Suprapubic skin (tissue), 4 donors: ENCODE measurements at places on chromosomes 3 and 15. TPM values are rescaled to one million over a fixed set of nuclear protein-coding genes. Genes with fewer than 3 reads are reported as not detected.
A peak's percentile ranks its signal among the peaks of the same experiment; 100 is the strongest.

DNA sequence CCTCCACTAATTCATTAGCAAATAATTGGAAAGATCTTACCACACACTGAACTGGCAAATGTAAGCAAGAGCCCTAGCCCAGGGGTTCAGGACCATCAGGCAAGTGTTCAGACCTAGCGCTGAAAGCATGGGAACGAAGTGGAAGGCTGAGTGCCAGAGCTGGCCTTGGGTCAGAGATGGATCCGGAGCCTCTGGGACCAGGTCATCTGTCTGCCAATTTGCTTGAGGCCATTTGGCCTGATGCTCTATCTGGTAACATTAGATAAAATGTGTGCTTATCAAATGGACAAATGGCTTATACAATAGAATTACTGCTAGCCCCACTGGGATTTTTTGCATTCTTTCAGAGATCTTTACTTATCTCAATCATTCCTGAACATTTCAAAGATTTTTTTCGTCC lies 1.4 kb upstream of the TMC3 start:
- H3K27ac ChIP-seq = no peak overlapping the region
- H3K36me3 ChIP-seq = no peaks in the 10 kb centered on the region
- DNase-seq = no peak
- H3K27me3 ChIP-seq = no peaks in the 10 kb centered on the region
- H3K4me3 ChIP-seq = no peak overlapping the region
- H3K4me1 ChIP-seq = no peaks in the 10 kb centered on the region

DNA sequence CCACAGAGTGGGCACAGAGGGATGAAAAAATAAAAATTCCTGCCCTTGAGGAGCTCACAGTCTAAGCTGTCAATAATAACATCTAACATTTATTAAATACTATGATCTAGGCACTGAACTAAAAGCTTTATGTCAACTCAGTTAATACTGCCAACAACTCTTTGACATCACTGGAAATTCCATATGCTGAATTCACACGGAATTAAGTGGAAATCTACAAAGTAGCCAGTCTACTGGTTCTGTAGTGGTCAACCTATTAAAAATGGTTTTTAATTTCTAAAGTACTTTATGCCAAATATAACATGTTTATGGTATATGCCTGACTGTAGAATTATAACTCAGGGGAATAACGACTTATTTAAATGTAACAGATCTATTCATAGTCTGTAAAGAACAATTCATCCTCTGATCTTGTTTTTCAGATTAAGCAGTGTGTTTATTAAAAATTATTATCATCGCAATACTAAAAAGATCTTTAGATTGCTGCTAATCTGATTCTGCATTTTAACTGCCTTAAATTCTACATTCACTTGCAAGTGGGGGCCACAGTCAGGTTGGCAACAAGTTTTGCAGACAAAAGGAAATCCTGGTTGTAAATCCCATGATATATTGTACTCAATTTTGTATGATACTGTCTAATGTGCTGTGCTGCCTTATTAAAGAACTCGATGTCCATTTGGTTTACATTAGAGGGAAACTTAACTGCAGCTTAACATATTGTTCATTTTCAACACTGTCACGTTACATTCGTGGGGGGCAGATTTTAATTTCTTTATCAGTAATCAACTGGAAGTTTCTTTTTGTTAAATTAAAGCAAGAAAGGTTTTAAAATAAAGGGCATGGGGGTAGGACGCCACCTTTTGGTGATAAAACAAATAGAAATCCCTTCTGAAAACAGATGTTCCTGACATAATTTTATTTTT lies 2.6 kb upstream of the FOXP1 start:
- peak overlapping the region; percentile 98 for H3K27ac ChIP-seq
- no peak overlapping the region for H3K4me3 ChIP-seq
- H3K36me3 ChIP-seq = no peaks in the 10 kb centered on the region

DNA sequence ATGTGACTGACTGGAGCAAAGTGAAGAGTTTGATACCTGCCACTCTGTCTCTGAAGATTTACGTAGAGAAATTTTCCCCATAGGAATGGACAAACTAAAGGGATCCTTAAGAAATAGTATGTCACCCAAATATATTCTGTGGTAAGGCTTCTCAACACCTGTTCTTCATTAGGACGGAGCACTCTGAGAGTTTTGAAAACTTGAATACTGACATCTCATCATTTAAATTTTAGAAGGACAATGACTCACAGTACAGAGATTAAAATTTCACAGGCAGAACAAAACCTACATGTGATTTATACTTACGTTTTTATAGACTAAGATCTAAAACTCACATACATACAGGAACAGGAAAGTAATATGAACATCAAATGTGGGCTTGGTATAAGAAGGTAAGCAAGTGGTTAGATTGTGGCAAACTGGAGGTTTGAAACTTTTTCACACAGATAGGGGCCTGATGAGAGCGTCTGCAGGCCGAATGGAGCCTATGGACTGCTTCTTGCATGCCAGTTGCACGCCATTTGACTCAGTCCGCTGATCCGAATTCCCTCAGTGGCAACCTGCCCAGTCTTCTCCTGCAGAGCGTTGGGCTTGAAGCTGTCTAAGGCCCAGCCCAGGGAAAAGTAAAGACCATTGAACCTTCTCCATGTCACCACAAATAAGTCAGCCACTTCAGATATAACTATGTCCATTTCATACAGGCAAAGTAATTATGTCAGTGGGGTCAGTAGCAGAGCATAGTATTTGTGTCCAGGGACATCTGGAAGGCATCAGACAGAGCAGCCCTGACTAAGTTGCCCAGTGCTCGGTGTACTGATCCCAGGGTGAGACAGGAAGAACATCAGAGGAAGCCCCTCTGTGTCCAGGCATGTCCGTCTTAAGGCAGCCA lies 45.7 kb downstream of the ZBTB38 start:
- DNase-seq = no peak
- H3K27ac ChIP-seq = peak overlapping the region; percentile 95
- H3K4me3 ChIP-seq = no peak overlapping the region
- peaks cover 63% of the 10 kb centered on the region for H3K4me1 ChIP-seq

The COL7A1 gene
- total RNA-seq = 596 TPM

GRCh38 chr3:177193688-177194268 lies 3.5 kb downstream of the TBL1XR1 start:
- H3K27ac ChIP-seq = peak overlapping the region; percentile 99
- no peaks in the 10 kb centered on the region for H3K36me3 ChIP-seq
- peaks cover 44% of the 10 kb centered on the region for H3K4me1 ChIP-seq

GRCh38 chr3:159732172-159733111 lies 256.2 kb upstream of the IL12A start:
- H3K4me3 ChIP-seq = no peak overlapping the region
- no peak overlapping the region for H3K27ac ChIP-seq
- H3K36me3 ChIP-seq = no peaks in the 10 kb centered on the region
- peaks cover 12% of the 10 kb centered on the region for H3K4me1 ChIP-seq
- DNase-seq = no peak

DNA sequence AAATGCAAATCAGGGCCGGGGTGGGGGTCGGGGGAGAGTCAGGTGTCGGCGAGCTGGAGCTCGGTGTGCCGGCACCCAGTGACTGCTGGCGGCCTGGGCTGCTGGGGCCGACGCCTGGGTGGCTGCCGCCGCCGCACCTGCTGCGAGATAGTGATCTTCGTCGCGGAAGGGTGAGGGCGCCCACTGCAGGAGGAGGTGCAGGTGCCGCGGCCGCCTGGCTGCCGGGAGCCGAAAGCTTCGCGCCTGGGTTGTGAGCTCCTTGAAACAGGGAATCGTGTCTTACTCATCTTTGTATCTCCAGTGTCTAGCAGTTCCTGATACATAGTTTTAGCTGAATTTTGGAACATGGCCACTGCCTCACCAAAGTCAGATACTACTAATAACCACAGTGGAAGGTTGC lies 64.0 kb upstream of the CPOX start:
- no peaks in the 10 kb centered on the region for H3K36me3 ChIP-seq
- H3K27ac ChIP-seq = no peak overlapping the region
- no peak for DNase-seq
- no peaks in the 10 kb centered on the region for H3K27me3 ChIP-seq
- no peak overlapping the region for H3K4me3 ChIP-seq

DNA sequence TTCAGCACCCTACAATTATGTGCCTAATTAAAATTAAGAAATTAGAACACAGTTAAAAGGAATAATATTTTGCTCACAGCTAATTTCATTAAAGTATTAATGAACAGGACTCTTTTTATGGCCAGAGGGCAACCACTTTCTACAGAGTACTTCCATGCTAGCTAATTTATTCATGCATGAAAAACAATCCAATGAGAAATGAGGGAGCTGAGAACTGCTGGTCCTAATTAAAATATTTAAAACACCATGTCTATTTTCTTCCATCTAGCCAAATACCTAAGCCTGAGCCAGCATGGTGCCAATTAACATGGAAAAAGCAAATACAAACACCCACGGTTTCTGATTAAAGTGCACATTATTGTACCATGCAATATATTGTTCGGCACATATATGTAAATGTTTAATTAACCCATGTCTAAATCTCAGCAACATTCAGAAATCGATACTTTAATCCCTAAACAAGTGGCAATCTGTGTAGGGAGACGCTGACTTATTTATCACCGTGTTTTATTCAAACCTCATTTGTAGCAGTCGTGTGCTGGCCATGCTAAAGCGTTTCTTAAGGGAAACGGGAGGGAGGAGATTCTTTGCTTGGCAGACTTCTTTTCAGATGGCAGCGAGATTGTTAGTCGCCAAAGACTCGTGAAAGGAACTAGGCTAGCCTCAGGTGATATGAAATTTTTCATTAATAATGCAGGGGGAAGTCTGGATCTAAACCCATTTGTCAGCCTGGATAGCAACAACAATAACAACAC lies 193.5 kb downstream of the ANXA2 start:
- DNase-seq = no peak
- no peak overlapping the region for H3K27ac ChIP-seq
- no peak overlapping the region for H3K4me3 ChIP-seq
- peaks cover 57% of the 10 kb centered on the region for H3K27me3 ChIP-seq

GRCh38 chr3:189641776-189642175 lies 10.6 kb downstream of the TP63 start:
- H3K27me3 ChIP-seq = no peaks in the 10 kb centered on the region
- no peaks in the 10 kb centered on the region for H3K36me3 ChIP-seq
- H3K4me1 ChIP-seq = no peaks in the 10 kb centered on the region
- no peak overlapping the region for H3K4me3 ChIP-seq

The FEZF2 gene
- not detected for total RNA-seq

DNA sequence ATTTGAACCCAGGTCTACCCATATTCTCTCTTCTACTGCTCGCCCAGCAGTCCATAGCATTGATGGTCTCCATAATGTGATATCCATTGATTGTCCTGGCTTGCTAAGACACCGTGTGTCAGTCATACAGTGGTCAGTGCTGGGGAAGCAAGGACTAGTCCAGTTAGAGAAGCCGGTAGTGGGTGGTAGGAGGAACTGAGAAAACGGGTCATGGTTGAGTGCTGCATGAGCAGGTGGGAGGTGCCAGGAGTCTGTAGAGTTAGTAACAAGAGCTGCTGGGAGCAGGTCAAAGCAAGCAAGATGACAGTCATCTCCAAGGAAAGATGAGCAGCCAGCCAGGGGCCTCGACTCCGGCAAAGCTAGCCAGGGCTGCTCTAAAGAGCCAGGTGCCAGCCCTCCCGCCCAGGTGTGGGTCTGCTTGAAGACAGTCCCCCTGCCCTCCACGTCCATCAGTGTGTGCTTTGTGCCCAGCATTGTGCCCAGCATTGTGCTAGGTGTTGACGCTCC lies 29.5 kb upstream of the USP3 start:
- no peak for DNase-seq
- no peak overlapping the region for H3K4me3 ChIP-seq
- H3K27ac ChIP-seq = peak overlapping the region; percentile 31
- no peaks in the 10 kb centered on the region for H3K36me3 ChIP-seq
- H3K4me1 ChIP-seq = peaks cover 30% of the 10 kb centered on the region

- no peaks in the 10 kb centered on the region for H3K27me3 ChIP-seq
- H3K36me3 ChIP-seq = peaks cover 23% of the 10 kb centered on the region
- H3K4me1 ChIP-seq = peaks cover 12% of the 10 kb centered on the region
- no peak overlapping the region for H3K27ac ChIP-seq
These were observed 7.4 kb downstream of the DPH3 start for GRCh38 chr3:16257309-16257708.

DNA sequence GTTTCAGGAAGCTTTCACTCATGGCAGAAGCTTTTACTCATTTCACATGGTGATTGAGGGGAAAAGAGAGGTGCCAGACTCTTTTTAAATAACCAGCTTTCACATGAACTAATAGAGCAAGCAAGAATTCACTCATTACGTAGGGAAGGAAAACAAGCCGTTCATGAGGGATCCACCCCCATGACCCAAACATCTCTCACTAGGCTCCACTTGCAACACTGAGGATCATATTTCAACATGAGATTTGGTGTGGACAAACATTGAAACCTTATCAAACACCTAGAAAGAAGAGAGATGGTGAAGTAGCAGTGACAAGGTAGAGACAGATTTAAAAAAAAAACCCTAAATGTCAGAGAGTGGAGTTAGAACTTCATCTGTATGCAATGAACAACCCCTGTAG lies 408.6 kb upstream of the PDZRN3 start:
- H3K27ac ChIP-seq = no peak overlapping the region
- H3K4me3 ChIP-seq = no peak overlapping the region
- H3K4me1 ChIP-seq = no peaks in the 10 kb centered on the region

The MRAS gene
- 10.1 TPM for total RNA-seq

The ARPP21 gene
- total RNA-seq = not detected

GRCh38 chr15:40287968-40288367 lies 5.1 kb upstream of the ANKRD63 start:
- no peak overlapping the region for H3K4me3 ChIP-seq
- H3K27ac ChIP-seq = no peak overlapping the region
- no peak for DNase-seq
- H3K4me1 ChIP-seq = peaks cover 38% of the 10 kb centered on the region
- peaks cover 19% of the 10 kb centered on the region for H3K27me3 ChIP-seq

The EPB42 gene
- not detected for total RNA-seq

DNA sequence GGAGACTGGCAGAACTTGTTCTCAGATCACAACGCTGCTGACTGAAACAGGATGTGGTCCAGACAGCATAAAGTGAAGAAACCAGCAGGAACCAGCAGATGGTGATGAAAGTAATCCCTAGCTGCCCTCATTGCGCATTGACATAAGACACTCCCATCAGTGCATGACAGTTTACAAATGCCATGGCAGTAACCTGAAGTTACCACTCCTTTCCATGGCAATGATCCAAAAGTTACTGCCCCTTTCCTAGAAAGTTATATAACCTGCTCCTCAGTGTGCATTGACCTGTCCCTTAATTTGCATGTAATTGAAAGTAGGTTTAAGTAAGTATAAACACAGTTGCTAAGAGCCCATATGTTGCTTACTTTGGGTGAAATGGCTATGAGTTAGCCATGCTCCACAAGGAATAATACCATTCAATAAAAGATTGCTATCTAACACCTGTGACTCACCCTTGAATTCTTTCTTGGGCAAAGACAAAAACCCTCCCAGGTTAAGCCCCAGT lies 149.1 kb upstream of the CD96 start:
- DNase-seq = no peak
- no peaks in the 10 kb centered on the region for H3K27me3 ChIP-seq
- H3K4me1 ChIP-seq = no peaks in the 10 kb centered on the region
- no peak overlapping the region for H3K4me3 ChIP-seq

The MME gene
- 8.2 TPM for total RNA-seq

DNA sequence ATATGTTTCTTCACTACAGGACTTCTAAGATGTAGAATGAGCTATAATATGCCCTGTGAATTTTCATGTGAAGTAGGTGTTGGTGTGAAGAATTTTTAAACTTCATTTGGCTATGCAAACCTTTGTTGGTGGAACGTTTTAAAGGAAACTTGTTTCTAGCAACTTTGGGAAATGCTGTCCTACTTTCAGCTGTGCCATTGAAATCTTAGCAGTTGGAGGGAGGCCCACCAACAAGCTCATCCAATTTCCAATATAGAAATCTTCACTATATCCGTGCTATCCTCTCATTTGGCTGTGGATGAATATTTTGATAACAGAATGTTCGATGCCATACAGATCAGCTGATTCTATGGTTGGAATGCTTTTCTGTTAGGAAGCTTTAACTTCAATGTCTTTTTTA lies 51.3 kb downstream of the GRM7 start:
- H3K27ac ChIP-seq = no peak overlapping the region
- no peaks in the 10 kb centered on the region for H3K27me3 ChIP-seq
- H3K4me3 ChIP-seq = no peak overlapping the region
